ENCODE measurements at places on chromosomes 2 and 18.

DNA sequence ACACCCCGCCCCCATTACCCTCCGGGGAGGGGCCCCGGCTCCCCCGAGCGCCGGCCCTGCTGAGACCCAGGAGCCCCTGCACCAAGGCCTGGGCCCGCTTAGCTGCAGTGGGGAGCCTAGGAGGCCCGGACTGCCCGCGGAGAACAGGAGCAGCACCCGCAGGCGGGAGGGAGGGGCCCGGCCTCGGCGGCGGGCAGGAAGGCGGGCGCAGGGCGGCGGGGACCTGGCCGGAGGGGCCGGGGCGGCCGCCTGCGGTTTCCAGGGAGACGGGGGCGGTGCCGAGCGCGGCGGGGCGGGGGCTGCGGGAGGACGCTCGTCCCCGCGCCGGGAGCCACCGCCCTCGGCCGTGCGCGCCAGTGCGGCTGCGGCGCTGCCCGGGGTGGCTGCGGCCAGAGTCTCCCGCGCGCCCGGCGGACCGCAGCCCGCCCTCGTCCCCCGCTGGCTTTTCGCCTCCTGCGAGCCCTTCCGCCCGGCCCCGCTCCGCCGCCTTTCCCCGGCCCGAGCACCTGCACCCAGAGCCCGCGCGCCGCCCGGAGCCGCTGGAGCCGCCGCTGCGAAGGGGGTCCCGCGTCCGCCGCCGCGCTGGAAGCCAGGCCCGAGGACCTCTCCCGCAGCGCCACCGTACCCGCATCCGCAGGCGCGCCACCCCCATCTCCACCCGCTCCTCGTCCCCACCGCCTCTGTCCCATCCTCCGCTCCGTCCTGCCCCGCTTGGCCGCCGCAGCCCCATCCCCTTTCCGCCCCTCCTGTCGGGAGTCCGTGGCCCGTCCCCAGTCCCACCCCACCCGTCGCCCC lies 17.2 kb downstream of the GPC1 start:
- no peak for DNase-seq

- DNase-seq, result no peak
Observed at GRCh38 chr2:239679755-239680154, 278.9 kb upstream of the HDAC4 start.

GRCh38 chr2:233996461-233996860 lies 54.0 kb upstream of the SPP2 start:
- DNase-seq, result no peak

DNA sequence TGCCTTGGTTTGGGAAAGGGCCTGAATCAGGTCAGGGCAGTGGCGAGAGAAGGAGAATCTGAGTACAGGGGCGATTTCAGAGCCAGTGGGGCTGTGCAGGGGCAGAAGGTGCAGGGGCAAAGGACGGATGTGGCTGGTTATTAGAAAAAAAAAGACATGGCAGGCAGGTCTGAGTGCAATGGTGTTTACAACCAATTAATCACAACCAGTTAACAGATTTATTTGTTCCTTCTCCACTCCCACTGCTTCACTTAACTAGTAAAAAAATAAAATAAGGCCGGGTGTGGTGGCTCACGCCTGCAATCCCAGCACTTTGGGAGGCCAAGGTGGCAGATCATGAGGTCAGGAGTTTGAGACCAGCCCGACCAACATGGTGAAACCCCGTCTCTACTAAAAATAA lies 5.5 kb downstream of the TNFRSF11A start:
- no peak for DNase-seq

DNA sequence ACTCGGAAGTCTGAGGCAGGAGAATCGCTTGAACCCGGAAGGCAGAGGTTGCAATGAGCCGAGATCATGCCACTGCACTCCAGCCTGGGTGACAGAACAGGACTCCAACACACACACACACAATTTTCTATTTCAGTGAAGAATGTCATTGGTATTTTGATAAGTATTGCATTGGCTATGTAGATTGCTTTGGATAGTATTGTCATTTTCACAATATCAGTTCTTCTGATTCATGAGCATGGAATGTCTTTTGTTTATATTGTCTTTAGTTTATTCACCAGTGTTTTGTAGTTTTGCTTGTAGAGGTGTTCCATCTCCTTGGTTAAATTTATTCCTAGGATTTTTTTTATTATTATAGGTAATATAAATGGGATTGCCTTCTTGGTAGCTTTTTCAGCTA lies 693.4 kb upstream of the SYT4 start:
- no peak for DNase-seq

- no peak for DNase-seq
Observed at GRCh38 chr2:65403529-65403915, 28.9 kb downstream of the SPRED2 start.

DNA sequence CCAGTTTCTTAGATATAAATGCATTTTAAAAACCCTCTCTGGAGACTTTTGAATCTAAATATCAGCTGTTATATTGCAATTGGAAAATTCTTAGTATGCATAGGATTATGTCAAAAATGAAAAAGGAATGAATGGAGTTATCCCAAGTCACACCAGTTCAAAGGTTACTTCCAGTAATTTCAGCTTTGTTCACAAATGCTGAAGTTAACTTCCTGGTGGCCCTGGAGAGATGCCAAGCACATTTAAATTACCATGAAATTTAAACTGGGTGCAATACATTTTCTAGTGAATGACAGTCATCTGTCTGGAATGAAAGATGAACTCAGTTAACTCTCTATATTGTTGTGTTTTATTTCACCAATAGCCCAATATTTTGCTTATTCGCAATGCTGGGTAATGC lies 753.9 kb downstream of the SUCLG1 start:
- no peak for DNase-seq

GRCh38 chr2:203200866-203201265 lies 38.0 kb upstream of the CYP20A1 start:
- DNase-seq, result no peak

All from germinal center (tissue), 1 donor.